ENCODE measurements at places on chromosomes 7 and 10.

DNA sequence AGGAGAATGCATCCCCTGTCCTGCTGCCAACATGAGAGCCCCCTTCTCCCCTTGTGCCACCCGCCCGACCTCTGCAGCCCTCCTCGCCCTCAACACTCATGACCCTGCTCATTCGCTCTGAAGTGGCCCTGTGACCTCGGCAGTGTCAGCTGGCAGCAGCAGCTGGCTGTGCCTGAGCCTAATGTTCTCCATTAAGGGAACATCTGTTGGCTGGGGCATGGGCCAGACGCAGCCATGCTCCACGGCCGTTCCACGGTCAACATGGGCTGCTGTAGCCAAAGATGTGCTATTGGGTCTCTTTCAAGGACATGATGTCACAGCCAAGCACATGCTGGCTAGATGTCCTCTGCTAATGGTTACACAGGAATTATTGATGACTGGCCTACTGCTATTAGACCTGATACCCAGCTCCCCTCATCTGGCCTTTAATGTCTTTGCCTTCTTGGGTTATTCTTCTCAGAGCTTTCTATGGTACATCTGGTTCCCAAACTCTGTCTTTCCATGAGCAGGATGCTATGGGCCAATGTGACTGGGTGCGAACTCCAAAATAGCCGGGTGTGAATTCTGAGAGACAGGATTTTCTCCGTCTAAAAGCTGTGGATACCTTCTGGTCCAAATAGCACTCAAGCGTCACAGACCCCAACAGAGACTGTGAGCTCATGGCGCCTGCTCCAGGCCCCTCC lies 22.4 kb downstream of the ADCYAP1R1 start:
- DNase-seq: no peak

DNA sequence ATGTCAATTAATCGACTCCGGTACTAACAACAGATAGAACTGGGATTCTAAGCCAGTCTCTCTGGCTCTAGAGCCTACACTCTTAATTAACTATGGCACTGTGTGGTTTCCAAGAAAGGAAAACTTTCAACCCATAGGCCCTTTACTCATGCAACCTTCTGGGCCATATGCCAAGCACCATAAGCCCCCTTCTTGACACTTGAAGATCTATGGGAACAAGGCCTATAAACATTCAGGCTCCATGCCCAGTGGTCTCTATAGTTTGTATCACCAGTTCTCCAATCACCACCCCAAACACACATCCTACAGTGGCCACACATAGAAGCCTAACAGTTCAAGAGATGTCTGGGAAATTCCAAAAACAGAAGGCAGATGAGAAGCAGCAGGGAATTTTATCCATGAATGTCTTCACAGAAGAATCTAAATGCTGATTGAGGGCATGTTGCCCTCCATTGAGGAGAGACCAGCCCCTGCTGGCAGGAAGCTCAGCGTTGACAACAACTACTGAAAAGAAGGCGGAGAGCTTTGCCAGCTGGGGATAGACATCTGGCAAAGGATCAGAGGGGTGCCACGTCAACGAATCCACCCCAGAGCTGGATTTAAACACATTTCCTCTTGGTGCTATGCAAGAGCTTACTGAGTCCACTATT lies 64.4 kb downstream of the GRM3 start:
- DNase-seq: no peak

- DNase-seq: no peak
Measured at GRCh38 chr10:109517748-109518147, 405.6 kb downstream of the XPNPEP1 start.

DNA sequence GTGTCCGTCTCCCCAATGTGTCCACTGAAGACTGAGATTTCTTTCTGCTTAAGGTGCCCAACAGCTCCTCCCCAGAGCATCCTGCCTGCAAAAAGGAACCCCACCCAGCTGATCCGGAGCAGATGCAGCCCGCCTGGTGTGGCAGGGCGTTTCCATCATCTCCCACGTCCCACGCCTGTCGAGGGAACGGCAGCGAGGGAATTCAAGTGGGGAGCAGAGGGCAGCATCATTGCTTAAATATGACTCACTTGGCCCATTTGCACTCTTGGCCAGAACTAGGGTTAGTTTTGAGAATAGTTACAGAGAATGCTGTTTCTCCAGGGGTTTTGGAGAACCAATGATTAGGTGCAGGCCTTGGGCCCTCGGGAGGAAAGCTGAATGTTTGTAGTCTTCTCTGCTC lies 20.8 kb downstream of the VWA2 start:
- DNase-seq: no peak

DNA sequence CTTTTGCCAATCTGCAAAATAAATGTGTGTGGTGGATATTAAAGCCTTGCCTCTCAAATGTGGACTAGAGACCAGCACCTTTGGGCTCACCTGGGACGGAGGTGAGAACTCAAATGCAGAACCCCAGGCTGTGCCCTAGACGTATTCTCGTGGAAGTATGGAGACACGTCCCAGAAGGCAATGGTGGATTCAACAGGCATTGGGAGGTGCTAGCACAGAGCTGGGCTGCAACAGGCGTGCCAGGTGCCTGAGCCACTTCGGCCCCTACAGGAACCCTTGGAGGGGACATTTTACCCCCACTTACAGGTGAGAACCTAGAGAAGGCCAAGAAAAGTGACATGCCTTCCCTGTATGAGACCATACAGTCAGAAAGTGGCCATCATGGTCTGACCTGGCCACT lies 12.2 kb downstream of the DDX56 start:
- no peak for DNase-seq

DNA sequence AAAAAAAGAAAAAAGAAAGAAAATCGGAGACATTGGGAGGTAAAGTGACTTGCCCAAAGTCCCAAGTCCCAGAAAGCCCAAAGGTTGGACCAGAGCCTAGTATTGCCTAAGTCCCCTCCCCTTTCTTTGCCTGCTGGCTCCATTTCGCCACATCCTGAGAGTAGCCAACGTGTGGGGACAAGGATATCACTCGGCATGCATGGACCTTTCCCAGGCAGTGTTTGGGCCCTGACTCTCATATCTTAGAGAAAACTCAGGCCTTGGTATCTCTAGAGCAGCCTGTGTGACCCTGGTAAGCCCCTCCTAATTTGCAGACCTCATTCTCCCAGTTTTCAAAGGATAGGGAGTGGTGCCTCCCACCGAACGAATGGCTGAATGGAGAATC lies 294.2 kb upstream of the ZMIZ1 start:
- no peak for DNase-seq

GRCh38 chr10:30915146-30915545 lies 116.5 kb downstream of the ZNF438 start:
- no peak for DNase-seq

- DNase-seq: no peak
Measured at GRCh38 chr10:112991888-112992491, 41.9 kb downstream of the TCF7L2 start.

DNA sequence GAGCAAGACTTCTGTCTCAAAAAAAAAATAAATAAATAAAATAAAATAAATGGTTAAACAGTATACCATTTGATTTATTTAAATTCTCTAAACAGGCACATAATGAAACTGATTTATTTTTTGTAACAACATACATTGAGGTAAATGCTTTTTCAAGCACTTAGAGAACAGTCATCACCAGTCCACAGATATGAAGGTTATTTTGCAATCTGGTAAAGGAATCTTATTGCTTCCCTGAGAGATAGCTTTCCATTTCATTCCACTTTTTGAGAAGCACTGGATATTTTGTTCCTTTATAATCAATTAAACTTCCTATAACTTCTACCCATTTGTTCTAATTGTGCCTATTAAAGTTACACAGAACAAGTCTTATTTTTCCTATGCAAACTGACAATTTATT lies 5.2 kb downstream of the CEP55 start:
- no peak for DNase-seq
